CD4-positive, alpha-beta T cell treated with Interleukin-17A for 1 hour (primary cell): ENCODE measurements at places on chromosomes 16 and 17.

- no peak for DNase-seq
Measured at GRCh38 chr16:17304106-17304490, 166.7 kb downstream of the XYLT1 start.

- DNase-seq, result no peak
Measured at GRCh38 chr16:46733319-46733830, 14.8 kb downstream of the MYLK3 start.

GRCh38 chr16:162271-162991 is 3.3 kb upstream of the HBM start:
- no peak for DNase-seq

DNA sequence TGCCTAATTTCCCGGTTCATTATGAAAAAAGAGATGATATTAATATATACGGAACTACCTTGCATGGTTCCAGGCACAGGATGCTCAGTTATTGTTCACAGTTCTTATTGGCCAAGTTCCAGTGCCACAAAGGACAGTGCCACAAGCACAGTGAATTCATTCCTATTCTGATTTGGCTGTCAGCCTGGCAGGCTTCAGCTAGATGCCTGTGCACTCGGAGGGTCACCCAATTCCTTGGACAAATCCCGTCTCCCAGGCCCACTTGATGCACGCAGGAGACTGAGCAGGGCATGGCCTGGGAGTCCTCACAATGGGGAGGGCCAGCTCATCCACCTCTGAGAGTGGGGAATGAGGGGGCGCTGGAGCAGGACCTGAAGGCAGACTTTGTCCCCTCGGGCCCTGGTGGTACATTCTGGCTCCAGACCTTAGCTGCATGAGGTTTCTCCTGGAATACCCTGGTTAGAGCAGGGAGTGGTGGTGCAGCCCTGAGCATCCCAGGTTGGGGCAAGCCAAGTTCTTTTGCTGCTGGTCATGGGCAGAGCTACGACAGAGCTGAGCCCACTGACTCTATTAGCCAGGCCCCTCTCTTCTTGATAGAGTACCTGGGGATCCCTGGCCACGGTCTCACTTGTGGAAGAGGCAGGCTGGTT is 41.4 kb downstream of the MIS12 start:
- no peak for DNase-seq

DNA sequence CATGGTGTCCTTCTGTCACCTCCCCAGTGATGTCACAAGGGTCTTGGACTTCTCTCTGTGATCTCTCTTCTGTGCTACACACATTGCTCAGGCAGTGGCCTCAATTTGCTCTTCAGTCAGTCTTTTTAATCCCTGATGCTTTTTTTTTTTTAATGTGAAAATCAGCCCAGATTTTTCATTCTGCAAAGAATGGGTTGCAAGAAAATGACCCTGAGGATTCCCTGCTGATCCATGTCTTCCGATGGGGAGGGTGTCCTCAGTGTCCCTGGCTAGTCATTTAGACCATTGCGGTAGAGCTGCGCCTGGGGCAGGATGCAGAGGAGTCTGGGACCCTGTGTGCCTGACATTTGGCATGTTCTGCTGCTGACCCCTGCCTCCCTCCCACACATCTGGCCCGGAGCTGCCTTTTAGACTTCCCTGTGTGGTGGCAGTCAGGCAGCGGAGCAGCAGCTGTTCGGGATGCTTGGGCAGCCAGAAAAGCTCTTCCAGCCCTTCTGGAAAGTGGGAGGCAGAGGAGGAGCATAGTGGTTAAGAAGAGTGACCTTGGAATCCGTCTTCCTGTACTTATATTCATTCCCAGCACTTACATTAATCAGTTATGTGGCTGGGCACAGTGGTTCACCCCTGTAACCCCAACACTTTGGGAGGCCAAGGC is 12.3 kb downstream of the GPT2 start:
- DNase-seq, result no peak

- DNase-seq, result no peak
Measured at GRCh38 chr17:54951286-54951685, 17.2 kb downstream of the COX11 start.

GRCh38 chr16:8989099-8989878 is 25.6 kb upstream of the USP7 start:
- DNase-seq, result no peak

GRCh38 chr16:51353055-51353454 is 202.0 kb upstream of the SALL1 start:
- DNase-seq, result no peak
